ENCODE measurements at places on chromosomes 2 and 18. TPM values are rescaled to one million over a fixed set of nuclear protein-coding genes. Genes with fewer than 3 reads are reported as not detected.

Gene GALNT13
- total RNA-seq, result 9.9 TPM

Gene EGR4
- 0.28 TPM for total RNA-seq

Gene KATNAL2
- total RNA-seq, result 1.9 TPM

Gene FAP
- not detected for total RNA-seq

Gene IL18RAP
- not detected for total RNA-seq

Gene MYOM1
- total RNA-seq, result 0.16 TPM

Gene NPHP1
- total RNA-seq, result 8.0 TPM

Gene SEPTIN10
- 58.3 TPM for total RNA-seq

Gene SERPINB3
- 0.26 TPM for total RNA-seq

Gene SERPINB12
- total RNA-seq, result not detected

Gene ALPI
- not detected for total RNA-seq

Gene UGT1A10
- total RNA-seq, result 0.26 TPM

Gene FBXO48
- total RNA-seq, result 0.65 TPM

Gene CYS1
- total RNA-seq, result 0.99 TPM

Gene TMEM169
- total RNA-seq, result 0.37 TPM

Gene SLC9A4
- total RNA-seq, result not detected

Measured in A549 treated with CpdA at 1 μM for 4 hours (cell line).